Fibroblast of skin of right quadriceps (primary cell): ENCODE measurements at places on chromosomes 16 and 17.

DNA sequence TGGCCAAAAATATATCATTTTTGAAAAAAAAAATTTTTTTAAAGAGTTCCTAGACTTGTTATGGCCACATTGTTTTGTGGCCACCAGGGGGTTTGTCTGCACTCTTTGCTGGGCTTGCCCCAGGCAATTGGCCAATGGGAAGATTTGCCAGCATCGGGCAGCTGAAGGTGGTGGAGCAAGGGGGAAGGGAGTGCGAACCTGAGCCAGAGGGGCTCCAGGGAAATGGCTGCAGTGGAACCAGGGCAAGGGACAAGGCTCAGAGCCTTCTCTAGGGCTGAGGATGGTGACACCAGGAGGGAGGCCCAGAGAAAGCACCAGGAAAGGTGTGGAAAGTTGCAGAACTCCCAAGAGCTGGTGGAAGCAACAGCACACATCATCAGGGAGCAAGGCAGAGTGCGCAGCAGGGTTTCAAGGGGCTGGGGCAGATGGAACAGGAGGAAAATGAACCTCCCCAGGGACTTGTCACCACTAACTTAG lies 15.5 kb upstream of the CMIP start:
- peak; percentile 41 for DNase-seq

- DNase-seq: no peak
Observed at GRCh38 chr16:56355786-56356275, 69.5 kb downstream of the AMFR start.

GRCh38 chr17:1484676-1485422 lies 7.6 kb downstream of the MYO1C start:
- DNase-seq: peak; percentile 37

- DNase-seq: no peak
Observed at GRCh38 chr17:11284811-11285210, 43.8 kb downstream of the SHISA6 start.

DNA sequence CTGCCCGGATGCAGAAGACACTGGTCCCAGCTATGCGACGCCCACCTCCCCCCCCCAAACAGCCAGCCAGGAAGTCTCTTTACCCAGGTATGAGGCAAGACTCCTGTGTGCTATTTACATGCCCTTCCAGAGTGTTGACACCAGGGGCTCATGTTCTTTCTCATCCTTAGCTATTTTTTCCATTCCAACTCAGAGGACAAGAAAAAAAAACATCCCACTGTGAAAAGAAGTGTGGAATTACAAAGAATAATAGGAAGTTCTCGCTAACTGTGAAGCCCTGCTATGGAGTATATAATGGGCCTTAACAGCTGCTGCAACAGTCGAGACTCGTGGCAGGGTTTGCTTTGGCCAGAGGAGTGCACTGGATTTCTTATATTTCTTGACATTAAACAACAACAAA lies 584.9 kb downstream of the CDH13 start:
- DNase-seq: no peak

DNA sequence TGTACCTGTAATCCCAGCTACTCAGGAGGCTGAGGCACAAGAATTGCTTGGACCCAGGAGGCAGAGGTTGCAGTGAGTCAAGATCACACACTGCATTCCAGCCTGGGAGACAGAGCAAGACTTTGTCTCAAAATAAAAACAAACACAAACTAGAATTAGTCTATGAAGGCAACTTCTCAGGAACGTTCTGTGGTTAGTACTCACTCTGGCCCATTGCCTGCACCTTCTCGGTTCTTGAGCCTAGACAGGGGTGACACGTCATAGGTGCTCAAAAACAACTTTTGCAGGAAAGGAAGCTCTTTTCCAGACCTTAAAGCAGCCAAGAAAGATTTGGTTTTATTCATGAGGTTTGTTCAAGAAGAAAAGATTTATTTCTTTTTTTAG lies 22.3 kb upstream of the CNOT1 start:
- DNase-seq: no peak

DNA sequence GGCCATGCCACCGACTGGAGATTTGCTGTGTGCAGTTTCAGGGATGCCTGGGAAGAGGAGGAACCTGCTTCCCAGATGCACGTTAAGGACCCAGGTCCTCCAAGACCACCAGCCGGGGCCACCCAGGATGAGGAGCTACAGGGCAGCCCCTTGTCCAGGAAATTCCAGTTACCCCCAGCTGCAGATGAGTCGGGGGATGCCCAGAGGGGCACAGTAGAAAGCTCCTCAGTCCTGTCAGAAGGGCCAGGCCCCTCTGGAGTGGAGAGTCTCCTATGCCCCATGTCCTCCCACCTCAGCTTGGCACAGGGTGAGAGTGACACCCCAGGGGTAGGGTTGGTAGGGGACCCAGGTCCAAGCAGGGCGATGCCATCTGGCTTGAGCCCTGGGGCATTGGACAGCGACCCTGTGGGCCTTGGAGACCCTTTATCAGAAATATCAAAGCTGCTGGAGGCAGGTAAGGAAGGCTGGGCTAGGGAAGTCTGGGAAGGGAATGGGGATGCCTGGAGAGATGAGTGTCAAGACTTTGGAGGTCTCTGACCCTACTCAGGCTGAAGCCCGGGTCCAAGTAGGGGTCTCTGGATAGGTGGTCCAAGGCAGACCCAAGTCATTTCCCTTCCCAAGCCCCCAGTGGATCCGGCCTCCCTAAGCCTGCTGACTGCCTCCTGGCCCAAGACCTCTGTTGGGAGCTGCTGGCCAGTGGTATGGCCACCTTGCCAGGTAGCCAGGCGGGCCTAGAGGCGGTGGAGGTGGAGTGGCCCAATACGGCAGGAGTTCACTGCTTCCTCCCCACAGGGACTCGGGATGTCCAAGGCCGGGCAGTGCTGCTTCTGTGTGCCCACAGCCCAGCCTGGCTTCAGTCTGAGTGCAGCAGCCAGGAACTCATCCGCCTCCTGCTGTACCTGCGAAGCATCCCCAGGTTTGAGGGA lies 1.0 kb downstream of the PLEKHG4 start:
- DNase-seq: no peak

- DNase-seq: peak; percentile 78
Observed at GRCh38 chr16:51326131-51326856, 175.2 kb upstream of the SALL1 start.

DNA sequence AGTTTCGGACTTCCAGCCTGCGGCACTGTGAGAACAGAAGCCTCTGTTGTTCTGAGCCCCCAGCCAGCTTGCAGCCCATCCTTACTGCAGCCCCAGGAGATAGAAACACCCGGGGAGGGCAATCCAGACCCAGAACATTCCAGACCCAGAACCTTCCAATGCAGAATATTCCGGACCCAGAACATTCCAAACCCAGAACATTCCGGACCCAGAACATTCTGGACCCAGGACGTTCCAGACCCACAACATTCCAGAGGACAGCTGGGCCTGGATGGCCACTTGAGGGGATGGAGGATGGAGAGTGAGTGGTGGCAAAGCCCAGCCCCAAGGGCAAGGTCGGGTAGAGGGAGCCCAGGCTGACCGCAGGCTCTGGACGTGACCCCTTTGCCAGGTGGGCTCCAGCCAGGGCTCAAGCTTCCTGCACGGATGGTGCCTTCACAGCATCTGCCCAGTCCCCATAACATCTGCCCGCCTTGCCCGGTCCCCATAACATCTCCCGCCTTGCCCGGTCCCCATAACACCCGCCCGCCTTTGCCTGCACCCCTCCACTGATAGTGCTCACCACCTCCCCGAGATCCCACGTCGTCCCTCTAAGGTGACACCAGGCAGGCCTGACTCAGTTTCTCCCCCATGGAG lies 3.5 kb downstream of the CBFA2T3 start:
- DNase-seq: no peak

- DNase-seq: no peak
Observed at GRCh38 chr16:85462714-85463611, 150.2 kb upstream of the GSE1 start.

- DNase-seq: no peak
Observed at GRCh38 chr17:79174193-79174765, 99.7 kb downstream of the ENGASE start.

DNA sequence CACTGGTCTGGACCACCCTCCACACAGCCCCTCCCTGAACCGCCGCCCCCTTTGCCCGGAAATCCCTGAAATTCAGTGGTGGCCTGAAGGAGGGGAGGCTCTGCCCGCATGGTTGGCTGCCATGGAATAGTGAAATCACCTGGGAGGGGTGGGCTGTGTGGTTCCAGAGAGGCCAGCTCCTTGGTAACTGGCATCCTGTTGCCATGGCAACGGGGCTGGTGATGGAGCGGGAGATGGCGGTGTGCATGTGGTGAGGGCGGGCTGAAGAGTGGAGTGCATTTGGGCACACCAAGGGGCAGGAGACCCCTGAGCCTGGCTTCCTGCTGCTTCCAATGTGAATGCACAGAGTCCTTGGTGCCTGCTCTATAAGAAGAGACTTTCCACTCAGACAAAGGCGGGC lies 2.4 kb downstream of the EFNB3 start:
- no peak for DNase-seq
